ENCODE measurements at places on chromosomes 7 and 10.

DNA sequence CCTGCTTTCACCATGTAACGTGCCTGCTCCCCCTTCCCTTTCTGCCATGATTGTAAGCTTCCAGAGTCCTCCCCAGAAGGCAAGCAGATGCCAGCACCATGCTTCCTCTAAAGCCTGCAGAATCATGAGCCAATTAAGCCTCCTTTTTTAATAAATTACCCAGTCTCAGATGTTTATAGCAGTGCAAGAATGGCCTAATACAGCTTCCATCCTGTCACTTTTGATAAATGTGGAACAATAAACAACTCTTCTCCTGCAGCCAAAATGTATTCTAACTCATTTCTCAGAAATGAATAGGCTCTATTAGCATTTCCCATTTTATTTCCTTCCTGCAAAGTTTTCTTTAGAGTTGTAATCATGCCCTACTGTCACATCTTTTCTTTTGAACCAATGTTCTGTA is 43.4 kb downstream of the C7orf25 start:
- DNase-seq, result no peak

DNA sequence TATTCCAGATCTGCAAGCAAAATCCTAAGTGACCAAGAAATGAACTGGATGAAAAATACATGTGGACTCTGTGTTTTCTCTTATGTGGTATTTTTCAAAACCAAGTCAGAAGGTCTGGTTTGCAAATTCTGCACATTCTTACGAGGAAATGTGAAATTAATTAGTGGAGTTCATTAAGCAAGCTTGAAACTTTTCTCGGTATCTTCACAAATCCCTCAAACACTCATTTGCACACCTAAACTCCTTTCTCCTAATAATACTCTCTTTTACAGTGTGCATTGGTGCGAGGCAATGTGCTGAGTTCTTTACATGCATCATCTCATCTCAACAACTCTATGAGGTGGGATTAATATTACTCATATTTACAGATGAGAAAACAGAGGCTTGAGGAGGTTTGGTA is 82.1 kb downstream of the MTERF1 start:
- DNase-seq, result no peak

DNA sequence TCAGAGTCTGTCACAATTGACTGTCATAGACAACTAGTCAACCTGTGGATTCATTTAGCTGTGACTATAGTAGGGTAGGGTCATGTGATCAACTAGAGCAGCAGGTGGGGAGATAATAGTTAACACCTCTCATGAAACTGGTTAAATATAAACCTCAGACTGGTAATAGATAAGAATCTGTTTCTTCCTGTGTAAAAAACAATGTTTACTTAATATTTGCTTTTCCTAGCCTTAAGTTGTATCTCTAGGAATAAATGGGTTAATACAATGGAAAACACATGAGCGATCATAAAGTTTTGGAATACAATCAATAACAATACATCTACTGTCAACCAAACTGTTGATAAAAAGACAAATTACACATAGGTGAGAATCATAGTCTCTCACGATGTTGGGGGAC is 43.4 kb upstream of the ITGB8 start:
- DNase-seq, result no peak

DNA sequence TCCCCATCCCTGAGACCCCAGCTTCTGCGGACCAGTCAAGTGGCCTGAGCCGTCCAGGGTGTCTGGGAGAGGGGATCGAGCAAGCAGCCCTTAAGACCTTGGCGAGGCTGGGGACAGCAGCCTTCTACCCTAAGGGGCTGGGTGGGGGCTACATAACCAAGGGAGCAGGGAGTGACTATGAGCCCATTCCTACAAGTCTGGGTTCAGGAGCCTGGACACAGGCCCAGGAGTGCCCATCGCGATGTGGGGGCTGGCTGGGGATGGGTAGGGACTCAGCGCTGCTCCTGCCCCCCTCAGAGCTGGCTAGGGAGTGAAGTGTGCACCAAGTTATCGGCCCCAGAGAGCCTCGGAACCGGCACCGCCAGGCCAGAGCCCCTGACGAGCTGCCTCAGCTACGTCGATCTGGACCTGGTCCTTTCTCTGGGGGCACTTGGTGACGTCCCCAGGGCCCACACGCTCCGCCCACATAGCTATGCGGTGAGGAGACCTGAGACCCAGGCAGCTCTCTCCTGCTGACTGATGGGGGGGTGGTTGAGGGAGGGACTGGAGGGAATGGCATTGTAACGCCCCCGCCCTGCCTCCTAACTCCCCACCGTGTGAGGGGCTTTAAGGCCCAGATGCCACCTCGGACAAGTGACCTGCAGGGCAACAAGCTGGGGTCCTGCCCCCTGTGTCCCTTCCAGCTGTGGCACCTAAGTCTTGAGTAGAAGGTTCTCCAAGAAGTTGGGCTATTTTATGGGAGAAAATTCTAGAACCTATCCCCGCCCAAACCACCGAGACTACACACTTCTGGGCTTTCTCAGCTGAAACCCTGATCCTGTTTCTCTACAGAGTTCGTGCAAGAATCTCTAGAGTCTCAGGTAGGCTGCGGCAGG is 2.5 kb downstream of the SAP25 start:
- no peak for DNase-seq

DNA sequence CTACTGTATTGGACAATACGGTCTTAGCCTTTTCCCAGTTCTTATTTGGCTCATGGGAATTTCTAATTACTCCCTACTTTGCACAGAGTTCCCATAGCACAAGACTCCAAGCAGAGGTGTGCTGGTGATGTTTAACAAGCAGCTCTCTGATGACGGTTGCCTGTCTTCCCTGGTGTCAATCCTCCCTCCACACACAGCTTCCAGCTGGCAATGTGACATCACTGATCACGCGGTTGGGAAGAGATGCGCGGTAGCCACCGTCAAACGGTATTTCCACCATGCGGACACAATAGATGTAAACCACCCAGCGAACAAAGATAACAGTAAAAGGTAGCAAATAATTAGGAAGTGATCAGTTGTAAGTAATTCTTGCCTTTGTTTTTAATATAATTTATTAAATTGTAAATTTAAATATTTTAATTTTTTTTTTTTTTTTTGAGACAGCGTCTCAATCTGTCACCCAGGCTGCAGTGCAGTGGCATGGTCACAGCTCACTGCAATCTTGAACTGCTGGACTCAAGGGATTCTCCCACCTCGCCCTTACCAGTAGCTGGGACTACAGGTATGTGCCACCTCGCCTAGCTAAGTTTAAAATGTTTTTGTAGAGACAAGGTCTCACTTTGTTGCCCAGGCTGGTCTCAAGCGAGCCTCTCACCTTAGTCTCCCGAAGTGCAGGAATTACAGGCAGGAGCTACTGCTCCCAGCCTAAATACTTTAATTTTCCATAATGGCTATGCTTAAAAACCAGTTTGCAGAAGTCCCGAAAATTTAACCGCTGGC is 36.3 kb upstream of the IL15RA start:
- DNase-seq, result no peak

GRCh38 chr10:125933693-125934092 is 37.3 kb downstream of the FANK1 start:
- DNase-seq, result no peak

DNA sequence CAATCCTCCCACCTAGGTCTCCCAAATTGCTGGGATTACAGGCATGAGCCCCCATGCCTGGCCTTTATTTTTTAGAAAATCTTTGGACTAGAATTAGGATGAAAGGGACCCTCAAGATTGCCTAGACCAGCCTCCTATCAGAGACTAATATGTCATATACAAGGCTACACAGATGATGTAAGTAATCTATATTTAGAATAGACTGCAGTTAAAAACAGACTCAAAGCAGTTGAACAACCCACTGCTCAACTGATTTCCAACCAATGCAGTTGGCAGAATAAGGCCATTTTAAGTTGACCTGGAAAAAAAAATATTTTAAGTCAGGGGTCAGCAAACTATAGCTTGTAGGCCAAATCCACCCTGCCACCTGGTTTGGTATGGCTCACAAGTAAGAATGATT is 27.7 kb downstream of the PSPH start:
- no peak for DNase-seq

GRCh38 chr7:2701832-2702593 is 14.0 kb downstream of the AMZ1 start:
- DNase-seq, result no peak

- DNase-seq, result peak; percentile 97
These were observed 67.4 kb downstream of the HHEX start for GRCh38 chr10:92757066-92757710.

All from hematopoietic multipotent progenitor cell treated with erythropoietin and hydrocortisone succinate and interleukin-3 and kit ligand, for 4 days (in vitro differentiated cells).